ENCODE measurements at places on chromosomes 3 and 15. TPM values are rescaled to one million over a fixed set of nuclear protein-coding genes. Genes with fewer than 3 reads are reported as not detected.

Gene CLRN1
- total RNA-seq: not detected

Gene SCAMP5
- total RNA-seq: 2.2 TPM

Gene SLC22A14
- total RNA-seq: 0.15 TPM

Gene IGF2BP2
- 36.8 TPM for total RNA-seq

Data from smooth muscle cell of trachea (primary cell).